A172 (cell line): ENCODE measurements at places on chromosomes 16 and 17. TPM values are rescaled to one million over a fixed set of nuclear protein-coding genes. Genes with fewer than 3 reads are reported as not detected.

Gene NRN1L
- total RNA-seq: not detected in 2 replicates

Gene SLC35G6
- total RNA-seq: not detected in 2 replicates

Gene GAN
- 12.7 and 14.2 TPM in 2 replicates for total RNA-seq

Gene CEP295NL
- total RNA-seq: 0.81 and 0.89 TPM in 2 replicates

Gene HSF4
- total RNA-seq: 5.8 and 10.9 TPM in 2 replicates

Gene CLEC10A
- not detected in 2 replicates for total RNA-seq

Gene MYCBPAP
- total RNA-seq: not detected in 2 replicates

Gene HS3ST6
- not detected in 2 replicates for total RNA-seq

Gene RUNDC3A
- 0.86 TPM in 1 of 2 replicates, not detected in the other for total RNA-seq

Gene CACNG1
- total RNA-seq: not detected in 2 replicates

Gene NOXO1
- total RNA-seq: 0.19 TPM in 1 of 2 replicates, not detected in the other

Gene TBC1D26
- not detected in 2 replicates for total RNA-seq

Gene CD7
- not detected in 2 replicates for total RNA-seq

Gene ASGR2
- total RNA-seq: not detected in 2 replicates

Gene ABCC11
- total RNA-seq: not detected in 2 replicates

Gene TSPAN10
- total RNA-seq: 5.7 and 6.8 TPM in 2 replicates

Gene CCR7
- not detected in 2 replicates for total RNA-seq

Gene CDRT4
- total RNA-seq: 0.96 TPM in 1 of 2 replicates, not detected in the other

Gene TBC1D3I
- 0.22 TPM in 1 of 2 replicates, not detected in the other for total RNA-seq

Gene NPEPPS
- 45.7 and 50.3 TPM in 2 replicates for total RNA-seq

Gene WNT3
- total RNA-seq: 5.3 and 6.0 TPM in 2 replicates

Gene BORCS6
- total RNA-seq: 8.8 and 10.9 TPM in 2 replicates

Gene ABCA3
- total RNA-seq: 17.3 and 19.5 TPM in 2 replicates

Gene RPL13
- 4,331 and 5,553 TPM in 2 replicates for total RNA-seq

Gene NETO2
- 19.9 and 34.5 TPM in 2 replicates for total RNA-seq

Gene IL34
- 7.8 and 10.5 TPM in 2 replicates for total RNA-seq

Gene SLC12A3
- total RNA-seq: not detected in 2 replicates

Gene SLC47A2
- 1.9 and 3.1 TPM in 2 replicates for total RNA-seq

Gene FOXC2
- 1.3 and 2.3 TPM in 2 replicates for total RNA-seq

Gene HOXB9
- total RNA-seq: 6.2 and 8.3 TPM in 2 replicates

Gene MGAT5B
- total RNA-seq: 11.7 and 16.7 TPM in 2 replicates

Gene SULT1A1
- 94.4 and 111 TPM in 2 replicates for total RNA-seq

Gene RPS15A
- 2,142 and 2,402 TPM in 2 replicates for total RNA-seq

Gene TP53TG3
- total RNA-seq: not detected in 2 replicates

Gene ITGAE
- 70.5 and 88.5 TPM in 2 replicates for total RNA-seq

Gene MPV17L
- total RNA-seq: 0.02 TPM in 1 of 2 replicates, not detected in the other

Gene RHBDF1
- 39.3 and 43.7 TPM in 2 replicates for total RNA-seq

Gene MYL11
- not detected in 2 replicates for total RNA-seq

Gene GCGR
- not detected in 2 replicates for total RNA-seq

Gene MYH1
- total RNA-seq: not detected in 2 replicates

Gene KCNJ12
- 0.03 and 0.05 TPM in 2 replicates for total RNA-seq

Gene RSAD1
- total RNA-seq: 16.0 and 16.6 TPM in 2 replicates

Gene KRT28
- total RNA-seq: not detected in 2 replicates

Gene ZKSCAN2
- 2.7 and 4.3 TPM in 2 replicates for total RNA-seq

Gene CYB5D1
- 15.7 and 18.4 TPM in 2 replicates for total RNA-seq

Gene NPIPA3
- total RNA-seq: 0.50 and 0.72 TPM in 2 replicates

Gene HS3ST4
- total RNA-seq: not detected in 2 replicates

Gene QRICH2
- total RNA-seq: 2.1 and 2.8 TPM in 2 replicates
